Hepatocyte (in vitro differentiated cells): ENCODE measurements at places on chromosomes 2 and 18. TPM values are rescaled to one million over a fixed set of nuclear protein-coding genes. Genes with fewer than 3 reads are reported as not detected.

Gene PJVK
- polyA plus RNA-seq, result 3.2 and 4.6 TPM in 2 replicates

GRCh38 chr2:231752061-231752460 lies 29.0 kb downstream of the PDE6D start:
- H3K27ac ChIP-seq, result no peak overlapping the region
- H3K27me3 ChIP-seq, result no peaks in the 10 kb centered on the region
- H3K4me3 ChIP-seq, result no peak overlapping the region
- DNase-seq, result no peak
- H3K4me1 ChIP-seq, result no peaks in the 10 kb centered on the region

- no peak for DNase-seq
- H3K27ac ChIP-seq, result no peak overlapping the region
- H3K4me1 ChIP-seq, result peaks cover 7% of the 10 kb centered on the region
- no peaks in the 10 kb centered on the region for H3K27me3 ChIP-seq
These were observed 3.2 kb upstream of the MGAT4A start for GRCh38 chr2:98734162-98734561.

GRCh38 chr2:222609381-222609780 lies 46.5 kb downstream of the FARSB start:
- no peak overlapping the region for H3K4me3 ChIP-seq
- DNase-seq, result no peak

Gene CYS1
- 0.62 and 2.7 TPM in 2 replicates for polyA plus RNA-seq

Gene TEX44
- not detected in 2 replicates for polyA plus RNA-seq

DNA sequence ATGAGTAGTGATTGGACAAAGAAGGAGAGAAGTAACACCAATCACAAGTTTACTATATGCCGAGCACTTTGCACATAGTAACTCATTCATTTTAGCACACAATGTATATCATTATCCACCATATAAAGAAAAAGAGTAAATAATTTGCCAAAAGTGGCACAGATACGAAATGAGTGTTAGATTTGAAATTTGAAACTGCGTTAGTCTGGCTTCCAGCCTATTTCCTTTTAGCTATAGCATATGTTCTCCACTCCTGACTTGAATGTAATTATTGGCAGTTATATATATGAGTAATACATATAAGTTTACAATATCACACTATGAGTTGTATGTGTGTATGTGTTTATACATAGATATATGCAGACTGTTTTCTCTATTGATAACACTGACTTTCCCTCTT lies 98.6 kb downstream of the NOL4 start:
- no peaks in the 10 kb centered on the region for H3K27me3 ChIP-seq
- no peak for DNase-seq
- H3K27ac ChIP-seq, result no peak overlapping the region

GRCh38 chr2:223925106-223925505 lies 20.0 kb downstream of the WDFY1 start:
- peaks cover 3% of the 10 kb centered on the region for H3K4me1 ChIP-seq
- no peak overlapping the region for H3K27ac ChIP-seq
- no peak overlapping the region for H3K4me3 ChIP-seq
- H3K27me3 ChIP-seq, result no peaks in the 10 kb centered on the region
- no peak for DNase-seq

- no peaks in the 10 kb centered on the region for H3K4me1 ChIP-seq
- peak overlapping the region; percentile 68 for H3K27ac ChIP-seq
- no peak overlapping the region for H3K4me3 ChIP-seq
- peak; percentile 19 for DNase-seq
- no peaks in the 10 kb centered on the region for H3K27me3 ChIP-seq
- no peaks in the 10 kb centered on the region for H3K36me3 ChIP-seq
These were observed 26.4 kb upstream of the ATRAID start for GRCh38 chr2:27185331-27186026.

DNA sequence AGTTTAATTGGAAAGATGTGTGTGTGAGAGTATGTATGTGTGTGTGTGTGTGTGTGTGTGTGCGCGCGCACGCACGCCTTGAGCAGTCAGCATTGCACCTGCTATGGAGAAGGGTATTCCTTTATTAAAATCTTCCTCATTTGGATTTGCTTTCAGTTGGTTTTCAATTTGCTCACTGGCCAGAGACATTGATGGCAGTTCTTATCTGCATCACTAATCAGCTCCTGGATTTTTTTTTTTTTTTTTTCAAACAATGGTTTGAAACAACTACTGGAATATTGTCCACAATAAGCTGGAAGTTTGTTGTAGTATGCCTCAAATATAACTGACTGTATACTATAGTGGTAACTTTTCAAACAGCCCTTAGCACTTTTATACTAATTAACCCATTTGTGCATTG lies 48.0 kb downstream of the FEZ2 start:
- H3K4me1 ChIP-seq, result no peaks in the 10 kb centered on the region
- no peaks in the 10 kb centered on the region for H3K36me3 ChIP-seq
- no peak for DNase-seq
- H3K27me3 ChIP-seq, result no peaks in the 10 kb centered on the region

DNA sequence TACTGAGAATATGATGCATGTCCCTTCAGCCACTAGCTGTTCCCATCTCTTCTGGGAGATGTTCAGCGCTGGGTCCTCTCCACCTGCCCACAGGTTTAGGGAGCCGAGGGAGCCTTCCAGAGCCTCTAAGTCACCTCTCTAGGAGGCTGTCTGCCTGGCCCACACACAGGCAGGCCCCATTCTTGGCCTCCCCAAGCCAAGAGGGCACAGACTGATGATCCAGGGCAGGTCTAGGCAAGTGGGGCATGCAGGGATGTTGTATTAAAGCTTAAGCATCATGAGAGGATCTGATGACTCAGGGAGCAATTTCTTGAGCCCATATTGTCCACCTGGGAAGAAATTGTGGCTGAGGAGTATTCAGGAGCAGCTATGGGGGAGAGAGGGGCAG lies 19.9 kb downstream of the TMSB10 start:
- H3K4me1 ChIP-seq, result peaks cover 8% of the 10 kb centered on the region
- H3K4me3 ChIP-seq, result no peak overlapping the region
- no peaks in the 10 kb centered on the region for H3K27me3 ChIP-seq
- no peak overlapping the region for H3K27ac ChIP-seq

DNA sequence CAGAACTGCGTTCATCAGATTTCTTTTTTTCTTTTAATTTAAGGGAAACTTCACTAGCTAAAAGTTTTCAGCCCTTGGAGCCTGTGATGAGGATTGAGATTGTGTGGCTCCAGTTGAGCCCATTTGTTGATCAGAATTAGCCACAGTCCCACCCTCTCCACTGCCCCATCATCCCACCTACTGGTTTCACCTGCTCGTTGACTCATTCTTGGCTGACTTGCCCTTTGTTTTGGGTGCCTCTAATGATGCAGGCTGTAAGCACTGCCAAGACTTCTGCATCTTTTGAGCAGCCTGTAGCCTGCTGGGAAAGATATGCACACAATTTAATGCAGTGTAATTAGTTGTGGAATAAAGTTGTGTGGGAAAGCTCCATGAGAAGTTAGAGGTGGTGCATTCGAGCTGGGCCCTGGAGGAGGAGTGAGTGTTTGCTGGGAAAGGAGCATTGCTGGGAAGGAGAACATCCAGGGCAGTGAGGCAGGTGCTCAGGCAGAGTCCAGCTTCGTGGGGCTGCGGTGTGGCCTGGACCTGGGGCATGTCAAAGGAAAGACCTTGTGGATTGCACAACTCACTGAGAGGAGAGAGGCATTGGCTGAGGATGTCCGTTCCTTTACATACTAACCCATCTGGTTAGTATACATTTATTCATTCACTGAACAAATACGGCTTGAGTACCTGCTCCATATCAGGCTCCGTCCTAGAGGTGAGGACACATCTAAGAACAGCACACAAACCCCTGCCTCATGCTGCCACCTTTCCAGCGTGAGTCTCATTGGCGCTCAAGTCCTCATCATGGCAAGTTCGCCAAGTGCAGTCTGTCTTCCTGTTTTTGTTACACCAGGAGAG lies 18.2 kb downstream of the ASPRV1 start:
- no peak for DNase-seq
- no peaks in the 10 kb centered on the region for H3K27me3 ChIP-seq
- peaks cover 7% of the 10 kb centered on the region for H3K4me1 ChIP-seq
- H3K27ac ChIP-seq, result no peak overlapping the region
- no peaks in the 10 kb centered on the region for H3K36me3 ChIP-seq

- no peak overlapping the region for H3K4me3 ChIP-seq
- H3K27ac ChIP-seq, result peak overlapping the region; percentile 65
- DNase-seq, result peak; percentile 4
- H3K36me3 ChIP-seq, result no peaks in the 10 kb centered on the region
These were observed 70.3 kb downstream of the LNPK start for GRCh38 chr2:175931805-175932204.

DNA sequence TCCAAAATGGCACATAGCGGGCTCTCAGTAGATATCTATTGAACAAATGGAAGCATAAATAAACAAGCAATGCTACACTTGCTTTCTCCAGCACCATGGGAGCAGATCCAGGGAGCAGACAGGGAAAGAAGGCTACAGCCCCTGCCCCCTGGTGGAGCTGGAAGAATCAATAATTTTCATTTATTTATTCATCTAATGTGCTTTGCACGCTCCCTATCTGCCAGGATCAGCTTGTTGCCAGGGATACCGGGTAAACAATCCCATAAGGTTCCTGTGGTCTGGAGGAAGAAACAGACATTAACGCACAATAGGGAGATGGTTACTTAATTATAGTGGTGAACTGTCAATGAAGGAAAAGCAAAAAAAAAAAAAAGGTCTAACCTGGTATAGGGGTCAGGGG lies 40.1 kb upstream of the CLASP1 start:
- no peak overlapping the region for H3K27ac ChIP-seq
- peaks cover 18% of the 10 kb centered on the region for H3K4me1 ChIP-seq
- no peaks in the 10 kb centered on the region for H3K27me3 ChIP-seq
- no peak overlapping the region for H3K4me3 ChIP-seq
- no peaks in the 10 kb centered on the region for H3K36me3 ChIP-seq
- peak; percentile 37 for DNase-seq

DNA sequence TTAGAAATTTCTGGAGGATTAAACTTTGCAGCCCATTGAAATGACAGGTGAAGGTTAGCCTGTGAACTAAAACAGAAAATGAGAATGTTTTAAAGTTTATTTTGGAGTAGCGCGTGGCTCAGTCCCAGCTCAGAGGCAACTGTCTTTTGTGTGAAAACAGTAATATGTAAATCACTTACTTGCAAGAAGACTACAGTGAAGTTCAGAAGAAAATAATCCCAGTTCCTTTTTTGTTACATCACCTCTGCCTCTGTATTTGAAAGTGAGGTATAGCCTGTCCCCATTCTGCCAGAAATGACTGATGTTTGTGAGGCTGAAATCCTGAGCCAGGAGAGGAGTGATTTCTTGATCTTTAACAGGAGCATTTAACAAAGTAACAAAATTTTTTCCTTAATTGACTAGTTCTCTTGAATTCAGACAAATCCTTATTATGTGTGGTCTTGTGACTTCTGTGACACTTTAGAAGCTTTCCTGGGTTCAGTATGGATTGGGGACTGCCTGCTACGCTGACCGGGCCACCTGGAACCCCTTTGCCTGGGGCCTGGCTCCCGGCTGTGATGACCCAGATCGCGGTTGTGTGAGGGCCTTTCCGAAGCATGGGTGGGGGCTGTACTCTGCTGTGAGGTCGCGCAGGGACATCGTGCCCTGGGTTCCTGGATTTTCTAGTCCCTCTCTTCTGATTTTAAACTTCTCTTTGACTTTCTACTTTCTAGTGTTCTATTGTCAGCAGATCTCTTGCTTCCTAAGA lies 24.3 kb downstream of the TRAPPC12 start:
- no peak overlapping the region for H3K27ac ChIP-seq
- H3K27me3 ChIP-seq, result no peaks in the 10 kb centered on the region
- no peaks in the 10 kb centered on the region for H3K36me3 ChIP-seq
- H3K4me1 ChIP-seq, result no peaks in the 10 kb centered on the region

DNA sequence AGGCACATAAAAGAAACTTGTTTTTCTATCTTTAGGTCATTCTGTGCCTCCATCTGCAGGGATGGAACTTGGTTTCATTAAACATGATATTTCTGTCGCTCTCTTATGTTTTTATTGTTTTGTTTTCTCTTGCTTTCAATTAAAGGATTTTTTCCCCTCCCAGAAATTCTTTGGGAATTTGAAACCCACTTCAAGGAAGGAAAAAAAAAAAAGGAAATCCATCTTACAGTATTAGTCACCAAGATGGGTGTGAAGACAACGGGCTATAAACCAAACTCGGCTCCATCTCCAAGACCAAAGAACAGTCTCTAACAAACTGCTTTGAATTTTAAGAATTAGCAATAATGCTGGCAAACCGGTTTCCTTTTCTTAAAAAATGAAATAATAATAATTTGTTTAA lies 244.1 kb downstream of the BCL11A start:
- peaks cover 11% of the 10 kb centered on the region for H3K4me1 ChIP-seq
- H3K27me3 ChIP-seq, result no peaks in the 10 kb centered on the region
- no peaks in the 10 kb centered on the region for H3K36me3 ChIP-seq

Gene LIMS3
- 4.0 and 5.5 TPM in 2 replicates for polyA plus RNA-seq

GRCh38 chr18:44957025-44957424 lies 276.3 kb downstream of the SETBP1 start:
- no peaks in the 10 kb centered on the region for H3K36me3 ChIP-seq
- no peak for DNase-seq
- no peaks in the 10 kb centered on the region for H3K27me3 ChIP-seq
- H3K4me3 ChIP-seq, result no peak overlapping the region

GRCh38 chr2:4369826-4370419 lies 666.5 kb downstream of the DCDC2C start:
- no peaks in the 10 kb centered on the region for H3K27me3 ChIP-seq
- no peak for DNase-seq

GRCh38 chr2:179252423-179252822 lies 12.2 kb downstream of the SESTD1 start:
- H3K36me3 ChIP-seq, result no peaks in the 10 kb centered on the region
- no peaks in the 10 kb centered on the region for H3K27me3 ChIP-seq
- H3K4me3 ChIP-seq, result no peak overlapping the region
- no peak overlapping the region for H3K27ac ChIP-seq

GRCh38 chr2:144834998-144835633 lies 315.2 kb upstream of the ZEB2 start:
- no peaks in the 10 kb centered on the region for H3K27me3 ChIP-seq
- H3K36me3 ChIP-seq, result no peaks in the 10 kb centered on the region
- no peak overlapping the region for H3K4me3 ChIP-seq
- peaks cover 9% of the 10 kb centered on the region for H3K4me1 ChIP-seq
- peak; percentile 37 for DNase-seq

DNA sequence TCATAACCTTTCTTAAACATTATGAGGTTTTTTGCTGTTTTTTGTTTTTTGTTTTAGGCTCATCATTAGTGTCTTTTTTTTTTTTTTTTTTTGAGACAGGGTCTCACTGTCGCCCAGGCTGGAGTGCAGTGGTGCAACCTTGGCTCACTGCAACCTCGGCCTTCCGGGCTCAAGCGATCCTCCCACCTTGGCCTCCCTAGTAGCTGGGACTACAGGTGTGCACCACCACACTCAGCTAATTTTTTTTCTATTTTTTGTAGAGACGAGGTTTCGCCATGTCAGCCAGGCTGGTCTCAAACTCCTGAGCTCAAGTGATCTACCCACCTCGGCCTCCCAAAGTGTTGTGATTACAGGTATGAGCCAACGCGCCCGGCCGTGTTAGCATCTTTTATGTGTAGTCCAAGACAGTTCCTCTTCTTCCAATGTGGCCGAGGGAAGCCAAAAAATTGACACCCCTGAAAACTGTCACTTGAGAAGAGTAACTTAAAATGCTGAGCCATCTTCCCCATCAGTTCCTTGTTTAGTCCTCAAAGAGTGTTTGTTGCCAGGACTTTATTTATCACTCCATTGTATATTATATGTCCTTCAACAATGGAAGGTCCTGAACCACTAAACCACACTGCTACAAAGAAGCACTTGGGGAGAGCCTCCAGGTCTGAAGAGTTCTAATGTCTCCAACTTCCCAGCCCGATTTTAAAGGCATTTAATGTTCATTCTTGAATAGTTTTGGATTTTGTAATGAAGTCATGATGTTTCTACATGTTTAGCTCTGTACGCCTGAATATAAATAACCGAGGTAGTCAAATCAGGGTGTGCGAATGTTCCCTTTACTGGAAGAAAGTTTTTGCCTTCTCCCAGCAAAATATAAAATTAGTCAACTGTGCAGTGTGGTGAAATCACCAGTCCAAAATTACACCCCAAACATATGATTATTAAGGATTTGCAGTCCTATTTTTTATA lies 26.4 kb downstream of the ZNF516 start:
- H3K4me3 ChIP-seq, result no peak overlapping the region
- DNase-seq, result no peak
- no peak overlapping the region for H3K27ac ChIP-seq
- peaks cover 10% of the 10 kb centered on the region for H3K4me1 ChIP-seq
